Activated B cell treated with CpG ODN at 0.5 μM for 24 hours (primary cell): ENCODE measurements at places on chromosomes 1 and 21.

GRCh38 chr1:61233121-61233660, 150.8 kb downstream of the NFIA start:
- DNase-seq = no peak

- no peak for DNase-seq
Measured at GRCh38 chr1:213796525-213796924, 191.2 kb upstream of the PROX1 start.

- DNase-seq = no peak
Measured at GRCh38 chr1:1760345-1760650, 18.0 kb downstream of the NADK start.

DNA sequence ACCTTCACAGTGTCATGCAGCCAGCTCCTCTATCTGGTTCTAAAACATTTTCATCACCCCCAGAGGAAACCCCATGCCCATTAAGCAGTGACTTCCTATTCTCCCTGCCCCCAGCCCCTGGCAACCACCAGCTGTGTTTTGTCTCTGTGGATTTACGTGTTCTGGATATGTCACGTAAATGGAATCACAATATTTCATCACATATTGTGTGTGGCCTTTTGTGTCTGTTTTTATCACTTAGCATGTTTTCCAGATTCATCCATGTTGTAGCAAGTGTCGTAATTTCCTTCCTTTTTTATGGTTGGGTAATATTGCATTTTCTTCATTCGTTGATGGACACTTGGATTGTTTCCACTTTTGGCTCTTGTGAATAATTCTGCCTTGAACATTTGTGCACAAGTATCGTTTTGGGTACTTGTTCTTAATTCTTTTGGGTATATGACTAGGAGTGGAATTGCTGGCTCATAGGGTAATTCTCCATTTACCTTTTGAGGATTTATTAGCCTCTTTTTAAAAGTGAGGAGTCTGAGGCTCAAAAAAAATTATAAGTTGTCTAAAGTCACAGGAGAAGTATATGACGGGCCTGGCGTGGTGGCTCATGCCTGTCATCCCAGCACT, 127.0 kb downstream of the MRPS6 start:
- DNase-seq = no peak

GRCh38 chr1:44072204-44072603, 40.9 kb upstream of the SLC6A9 start:
- no peak for DNase-seq
